T-helper 2 cell treated with Interferon-gamma antibody and Interleukin-4, amounts not matched to agents 100 ng/mL and 5 ng/mL, for 36 hours (primary cell): ENCODE measurements at places on chromosomes 5 and 9. TPM values are rescaled to one million over a fixed set of nuclear protein-coding genes. Genes with fewer than 3 reads are reported as not detected.

ACOT12 gene
- total RNA-seq = not detected in 2 replicates

PCDHB13 gene
- total RNA-seq = not detected in 2 replicates

ZDHHC11 gene
- total RNA-seq = 20.6 and 21.5 TPM in 2 replicates

MGAT1 gene
- total RNA-seq = 124 and 126 TPM in 2 replicates

FAM193B gene
- total RNA-seq = 86.7 and 91.1 TPM in 2 replicates

MBLAC2 gene
- total RNA-seq = 6.0 TPM in 2 replicates

IL13 gene
- 32.6 and 39.1 TPM in 2 replicates for total RNA-seq

NOTCH1 gene
- 66.1 and 67.4 TPM in 2 replicates for total RNA-seq

DND1 gene
- total RNA-seq = 2.8 and 3.2 TPM in 2 replicates

MZB1 gene
- total RNA-seq = 61.8 and 65.3 TPM in 2 replicates

RETREG1 gene
- 39.8 and 41.3 TPM in 2 replicates for total RNA-seq

LRRC26 gene
- total RNA-seq = not detected in 2 replicates

CCIN gene
- 0.34 and 0.43 TPM in 2 replicates for total RNA-seq

ECSCR gene
- total RNA-seq = 1.1 and 1.6 TPM in 2 replicates

THBS4 gene
- 0.61 and 0.68 TPM in 2 replicates for total RNA-seq

AKNA gene
- 291 and 297 TPM in 2 replicates for total RNA-seq

PTPRD gene
- total RNA-seq = not detected in 2 replicates

SPINK1 gene
- total RNA-seq = not detected in 2 replicates

ZFP37 gene
- 0.32 and 0.48 TPM in 2 replicates for total RNA-seq

PPP3R2 gene
- not detected in 2 replicates for total RNA-seq

PRELID1 gene
- 189 TPM in 2 replicates for total RNA-seq

EDIL3 gene
- total RNA-seq = not detected in 2 replicates

CTNND2 gene
- total RNA-seq = not detected in 2 replicates
